CD14-positive monocyte (primary cell): ENCODE measurements at places on chromosomes 12 and 14.

- no peaks in the 10 kb centered on the region for H3K36me3 ChIP-seq
- DNase-seq: no peak
- no peaks in the 10 kb centered on the region for H3K27me3 ChIP-seq
- no peak overlapping the region for H3K4me3 ChIP-seq
- no peak overlapping the region for H3K27ac ChIP-seq
Measured at GRCh38 chr14:90562652-90563051, 165.8 kb downstream of the CALM1 start.

DNA sequence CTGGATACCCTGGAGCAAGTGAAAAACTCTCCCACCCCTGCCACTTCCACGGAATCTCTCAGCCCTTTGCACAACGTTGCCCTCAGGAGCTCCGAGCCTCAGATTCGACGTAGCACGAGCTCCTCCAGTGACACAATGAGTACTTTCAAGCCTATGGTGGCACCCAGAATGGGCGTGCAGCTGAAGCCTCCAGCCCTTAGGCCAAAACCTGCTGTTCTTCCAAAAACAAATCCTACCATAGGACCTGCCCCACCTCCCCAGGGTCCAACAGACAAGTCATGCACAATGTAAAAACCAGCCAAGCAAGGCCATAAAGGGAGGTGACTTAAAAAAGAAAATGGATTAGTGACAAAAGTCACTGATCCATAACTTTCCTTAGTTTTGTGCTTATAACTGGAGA is 79.7 kb downstream of the KICS2 start:
- H3K27me3 ChIP-seq: no peaks in the 10 kb centered on the region
- no peaks in the 10 kb centered on the region for H3K4me1 ChIP-seq
- H3K4me3 ChIP-seq: no peak overlapping the region
- no peak for DNase-seq
- H3K36me3 ChIP-seq: no peaks in the 10 kb centered on the region
- no peak overlapping the region for H3K27ac ChIP-seq

- H3K27ac ChIP-seq: no peak overlapping the region
- no peak for DNase-seq
Measured at GRCh38 chr12:109277899-109278762, 31.0 kb downstream of the FOXN4 start.

- peaks cover 60% of the 10 kb centered on the region for H3K36me3 ChIP-seq
- H3K4me3 ChIP-seq: no peak overlapping the region
- DNase-seq: no peak
Measured at GRCh38 chr12:68883151-68883550, 49.8 kb downstream of the CPM start.

DNA sequence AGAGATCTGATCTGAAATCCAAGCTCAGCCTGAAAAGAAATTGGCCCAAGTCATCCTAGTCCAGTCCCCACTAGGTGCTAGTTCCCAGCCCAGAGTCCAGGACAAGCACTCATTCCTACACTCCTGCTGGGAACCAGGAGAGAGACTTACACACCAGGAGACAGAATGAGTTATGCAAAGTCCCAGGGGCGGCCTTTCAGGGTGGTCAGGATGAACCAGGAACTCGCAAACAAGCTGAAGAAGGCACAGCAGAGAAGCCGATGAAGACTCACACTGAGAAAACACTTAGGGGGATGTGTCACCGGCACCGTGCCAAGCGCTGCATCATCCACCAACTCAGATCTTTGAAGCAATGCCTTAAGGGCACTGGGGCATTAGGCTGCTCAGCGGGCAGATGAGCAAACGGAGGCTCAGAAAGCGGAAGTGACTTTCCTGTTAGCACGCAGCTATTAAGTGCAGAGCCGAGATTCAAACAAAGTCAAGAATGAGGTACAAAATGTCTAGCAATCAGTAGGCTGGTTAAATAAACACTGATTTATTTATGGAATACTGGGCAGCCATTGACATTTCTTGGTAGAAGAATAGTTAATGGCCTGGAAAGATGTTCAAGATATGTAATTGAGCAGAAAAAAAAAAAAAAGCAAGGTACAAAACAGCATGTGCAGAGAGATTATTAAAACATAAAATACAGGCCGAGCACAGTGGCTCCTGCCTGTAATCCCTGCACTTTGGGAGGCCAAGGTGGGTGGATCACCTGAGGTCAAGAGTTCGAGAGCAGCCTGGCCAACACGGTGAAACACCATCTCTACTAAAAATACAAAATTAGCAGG is 78.7 kb downstream of the LRRC74A start:
- peak; percentile 97 for DNase-seq
- H3K36me3 ChIP-seq: no peaks in the 10 kb centered on the region
- no peaks in the 10 kb centered on the region for H3K27me3 ChIP-seq
- peak overlapping the region; percentile 42 for H3K27ac ChIP-seq
- H3K4me3 ChIP-seq: no peak overlapping the region

DNA sequence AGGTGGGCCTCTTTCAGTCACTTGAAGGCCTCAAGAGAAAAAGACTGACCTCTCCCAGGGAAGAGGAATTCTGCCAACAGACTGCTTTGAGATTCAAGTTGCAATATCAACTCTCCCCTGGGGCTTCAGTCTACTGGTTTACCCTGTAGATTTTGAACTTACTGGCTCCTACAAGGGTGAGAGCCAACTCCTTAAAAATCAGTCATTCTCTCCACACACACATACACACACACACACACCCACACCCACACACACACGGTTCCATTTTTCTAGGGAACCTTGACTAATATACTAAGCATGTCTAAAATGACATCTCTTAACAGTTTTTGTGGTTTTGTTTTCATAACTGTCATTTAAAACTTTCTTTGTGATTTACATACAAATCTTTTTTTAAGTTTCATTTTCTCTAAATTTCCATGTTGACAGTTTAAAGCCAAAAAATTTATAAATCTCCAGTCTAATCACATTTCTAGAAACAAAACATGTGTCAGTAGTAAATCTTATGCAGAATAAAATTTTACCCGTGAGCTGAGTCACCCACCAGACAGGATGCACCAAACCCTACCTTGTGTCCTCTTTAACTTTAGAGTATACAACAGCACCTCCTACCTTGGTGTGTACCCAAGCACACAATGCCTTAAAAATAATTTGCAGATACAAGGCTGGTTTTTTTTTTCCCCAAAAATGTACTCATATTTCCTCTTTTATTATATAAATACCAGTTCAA is 394.6 kb downstream of the AEBP2 start:
- no peaks in the 10 kb centered on the region for H3K4me1 ChIP-seq
- H3K4me3 ChIP-seq: no peak overlapping the region
- DNase-seq: no peak
- no peaks in the 10 kb centered on the region for H3K36me3 ChIP-seq
- no peak overlapping the region for H3K27ac ChIP-seq

- no peak overlapping the region for H3K4me3 ChIP-seq
- no peak overlapping the region for H3K27ac ChIP-seq
- no peak for DNase-seq
- no peaks in the 10 kb centered on the region for H3K4me1 ChIP-seq
Measured at GRCh38 chr14:94833633-94834032, 63.7 kb upstream of the GSC start.

DNA sequence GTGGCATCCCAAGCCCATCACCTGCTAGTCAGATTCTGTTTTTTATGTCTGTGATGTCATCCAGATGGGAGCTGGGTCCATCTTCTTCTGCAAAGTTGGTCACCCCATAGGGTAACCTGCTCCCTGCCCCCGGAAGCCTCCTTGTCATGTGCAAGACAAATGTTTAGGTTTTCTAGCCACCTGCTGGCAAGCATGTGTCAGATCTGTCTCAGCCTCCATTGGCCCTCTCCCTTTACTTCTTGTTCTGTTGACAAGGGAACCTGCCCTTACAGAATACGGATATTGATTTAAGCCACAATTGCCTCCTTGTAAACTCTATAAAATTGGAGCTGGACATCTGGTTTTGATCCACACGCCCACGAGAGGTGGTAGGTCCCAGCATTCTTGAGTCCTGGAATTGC is 7.5 kb downstream of the NTF3 start:
- peaks cover 12% of the 10 kb centered on the region for H3K4me1 ChIP-seq
- no peaks in the 10 kb centered on the region for H3K36me3 ChIP-seq
- H3K27me3 ChIP-seq: peaks cover 51% of the 10 kb centered on the region
- H3K4me3 ChIP-seq: no peak overlapping the region
- DNase-seq: no peak

- no peak for DNase-seq
- no peak overlapping the region for H3K27ac ChIP-seq
- H3K27me3 ChIP-seq: no peaks in the 10 kb centered on the region
- no peaks in the 10 kb centered on the region for H3K4me1 ChIP-seq
Measured at GRCh38 chr14:33631441-33631840, 319.4 kb downstream of the EGLN3 start.

DNA sequence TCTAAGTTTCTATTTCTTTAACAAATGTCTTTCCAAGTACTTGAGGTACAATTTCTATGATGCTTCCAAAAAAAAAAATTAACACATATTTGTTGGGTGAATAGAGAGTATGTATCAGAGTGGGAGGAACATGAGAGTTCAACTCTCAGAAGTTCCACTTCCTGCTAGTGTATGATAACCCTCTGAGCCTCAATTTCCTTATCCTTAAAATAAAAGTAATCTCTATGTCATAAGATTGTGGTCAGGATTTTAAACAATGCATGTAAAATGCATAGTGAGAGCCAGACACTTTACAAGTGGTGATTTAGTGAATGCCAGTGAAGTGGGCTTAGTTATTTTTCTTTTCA is 270.3 kb upstream of the AMIGO2 start:
- no peak overlapping the region for H3K4me3 ChIP-seq
- H3K27ac ChIP-seq: peak overlapping the region; percentile 62
- H3K27me3 ChIP-seq: no peaks in the 10 kb centered on the region
- H3K36me3 ChIP-seq: no peaks in the 10 kb centered on the region
- no peak for DNase-seq

GRCh38 chr12:56410768-56411167 is 38.5 kb downstream of the TIMELESS start:
- no peaks in the 10 kb centered on the region for H3K4me1 ChIP-seq
- H3K27ac ChIP-seq: no peak overlapping the region
- no peaks in the 10 kb centered on the region for H3K27me3 ChIP-seq
- H3K36me3 ChIP-seq: peaks cover 1% of the 10 kb centered on the region

DNA sequence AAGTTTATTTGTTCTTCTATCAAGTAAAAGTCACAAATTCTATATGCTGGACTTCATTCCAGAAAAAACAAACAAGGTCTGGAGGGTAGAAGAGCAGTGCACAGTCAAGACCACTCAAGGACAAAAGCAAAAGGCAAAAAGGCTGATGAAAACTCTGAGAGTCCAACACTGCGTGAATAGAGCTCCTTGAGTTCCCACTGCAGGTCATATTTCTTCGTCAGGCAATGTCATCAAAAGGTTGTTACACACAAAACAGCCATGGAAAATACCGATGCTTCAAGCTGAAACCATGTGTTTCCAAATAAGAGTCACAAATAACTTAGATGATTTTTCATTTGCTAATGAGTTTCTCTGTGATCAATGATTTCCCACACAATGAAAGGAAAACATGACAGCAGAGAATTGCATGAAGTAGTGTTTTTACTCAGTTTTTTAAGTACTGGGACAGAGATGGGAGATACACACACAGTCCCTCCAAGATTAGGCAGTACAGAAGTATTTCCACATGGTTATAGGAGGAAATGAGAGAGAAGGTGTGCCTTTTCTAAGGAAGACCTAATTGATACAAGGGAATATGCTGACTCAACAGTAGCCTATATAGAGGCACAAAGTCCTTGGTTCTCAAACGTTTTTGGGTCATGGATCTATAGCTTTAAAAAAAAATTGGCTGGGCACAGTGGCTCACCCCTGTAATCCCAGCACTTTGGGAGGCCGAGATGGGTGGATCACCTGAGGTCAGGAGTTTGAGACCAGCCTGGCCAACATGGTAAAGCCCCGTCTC is 177.7 kb downstream of the MED13L start:
- H3K4me3 ChIP-seq: no peak overlapping the region
- H3K27me3 ChIP-seq: no peaks in the 10 kb centered on the region
- H3K27ac ChIP-seq: peak overlapping the region; percentile 22

- no peak for DNase-seq
- H3K4me3 ChIP-seq: no peak overlapping the region
- peaks cover 28% of the 10 kb centered on the region for H3K4me1 ChIP-seq
- H3K36me3 ChIP-seq: no peaks in the 10 kb centered on the region
- H3K27ac ChIP-seq: peak overlapping the region; percentile 88
Measured at GRCh38 chr14:68211421-68211820, 391.8 kb downstream of the RAD51B start.

GRCh38 chr14:91298576-91298975 is 54.1 kb upstream of the GPR68 start:
- H3K27ac ChIP-seq: no peak overlapping the region
- H3K36me3 ChIP-seq: peaks cover 97% of the 10 kb centered on the region
- no peaks in the 10 kb centered on the region for H3K4me1 ChIP-seq

- H3K36me3 ChIP-seq: no peaks in the 10 kb centered on the region
- H3K27me3 ChIP-seq: no peaks in the 10 kb centered on the region
- no peak overlapping the region for H3K4me3 ChIP-seq
Measured at GRCh38 chr14:26157517-26157916, 440.3 kb downstream of the NOVA1 start.

- no peaks in the 10 kb centered on the region for H3K36me3 ChIP-seq
- no peak overlapping the region for H3K4me3 ChIP-seq
- H3K4me1 ChIP-seq: no peaks in the 10 kb centered on the region
- H3K27me3 ChIP-seq: no peaks in the 10 kb centered on the region
Measured at GRCh38 chr14:99181241-99181640, 90.8 kb downstream of the BCL11B start.

DNA sequence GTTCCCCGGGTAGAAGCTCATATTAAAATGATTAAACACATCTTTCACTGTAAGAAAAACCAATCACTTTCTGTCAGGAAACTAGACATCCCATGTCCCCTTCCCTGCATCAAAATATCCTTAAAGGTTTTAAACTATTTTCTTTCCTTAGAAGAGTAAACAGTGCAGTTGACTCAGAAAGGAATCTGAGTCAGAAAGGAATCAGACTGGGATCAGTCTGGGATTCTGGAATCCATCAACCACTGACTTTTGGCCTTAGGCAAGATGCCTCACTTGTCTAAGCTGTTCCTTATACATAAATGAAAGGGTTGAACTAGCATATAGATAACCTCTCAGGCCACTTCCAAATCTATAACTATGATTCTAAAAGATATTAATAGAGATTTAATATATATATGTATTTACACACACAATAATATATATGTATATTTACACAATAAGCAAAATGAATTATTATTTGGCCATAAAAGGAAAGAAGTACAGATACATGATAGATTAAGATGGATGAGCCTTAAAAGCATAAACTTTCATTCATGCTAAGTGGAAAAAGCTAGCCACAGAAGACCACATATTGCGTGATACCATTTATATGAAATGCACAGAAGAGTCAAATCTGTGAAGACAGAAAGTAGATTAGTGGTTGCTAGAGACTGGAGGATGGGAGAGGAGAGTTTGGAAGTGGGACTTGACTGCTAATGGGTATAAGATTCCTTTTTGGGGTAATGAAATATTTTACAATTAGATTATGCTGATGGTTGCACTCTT is 114.4 kb downstream of the SLC38A1 start:
- H3K27me3 ChIP-seq: no peaks in the 10 kb centered on the region
- no peak overlapping the region for H3K4me3 ChIP-seq
- no peaks in the 10 kb centered on the region for H3K4me1 ChIP-seq

DNA sequence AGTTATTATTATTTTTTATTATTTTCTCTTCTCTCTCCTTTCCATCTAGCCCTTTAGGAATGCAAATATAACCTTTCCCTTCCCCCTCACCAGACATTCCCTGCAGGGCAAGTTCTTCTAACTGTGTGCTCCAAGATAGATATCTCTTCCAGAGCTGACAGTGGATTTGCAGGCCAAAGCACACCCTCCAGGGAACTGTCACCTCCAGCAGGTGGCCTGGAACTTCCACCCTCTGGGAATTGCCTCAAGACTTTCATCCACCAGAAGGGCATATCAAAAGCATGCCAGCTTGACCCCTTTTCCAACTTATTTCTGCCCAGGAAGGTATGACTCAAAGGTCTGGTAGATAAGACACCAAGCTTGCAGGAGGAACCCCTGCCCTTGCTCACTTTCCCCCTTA is 13.6 kb upstream of the KCNA5 start:
- DNase-seq: no peak
- no peak overlapping the region for H3K27ac ChIP-seq
- peaks cover 6% of the 10 kb centered on the region for H3K27me3 ChIP-seq
- H3K36me3 ChIP-seq: no peaks in the 10 kb centered on the region
- H3K4me1 ChIP-seq: no peaks in the 10 kb centered on the region
